Stimulated activated CD4-positive, alpha-beta T cell treated with anti-CD3 and anti-CD28 coated beads, Interleukin-4, amount 100 ng/mL, for 1 hour (primary cell): ENCODE measurements at places on chromosomes 2 and 18.

GRCh38 chr2:111030945-111031344, 89.8 kb upstream of the BCL2L11 start:
- DNase-seq = no peak

DNA sequence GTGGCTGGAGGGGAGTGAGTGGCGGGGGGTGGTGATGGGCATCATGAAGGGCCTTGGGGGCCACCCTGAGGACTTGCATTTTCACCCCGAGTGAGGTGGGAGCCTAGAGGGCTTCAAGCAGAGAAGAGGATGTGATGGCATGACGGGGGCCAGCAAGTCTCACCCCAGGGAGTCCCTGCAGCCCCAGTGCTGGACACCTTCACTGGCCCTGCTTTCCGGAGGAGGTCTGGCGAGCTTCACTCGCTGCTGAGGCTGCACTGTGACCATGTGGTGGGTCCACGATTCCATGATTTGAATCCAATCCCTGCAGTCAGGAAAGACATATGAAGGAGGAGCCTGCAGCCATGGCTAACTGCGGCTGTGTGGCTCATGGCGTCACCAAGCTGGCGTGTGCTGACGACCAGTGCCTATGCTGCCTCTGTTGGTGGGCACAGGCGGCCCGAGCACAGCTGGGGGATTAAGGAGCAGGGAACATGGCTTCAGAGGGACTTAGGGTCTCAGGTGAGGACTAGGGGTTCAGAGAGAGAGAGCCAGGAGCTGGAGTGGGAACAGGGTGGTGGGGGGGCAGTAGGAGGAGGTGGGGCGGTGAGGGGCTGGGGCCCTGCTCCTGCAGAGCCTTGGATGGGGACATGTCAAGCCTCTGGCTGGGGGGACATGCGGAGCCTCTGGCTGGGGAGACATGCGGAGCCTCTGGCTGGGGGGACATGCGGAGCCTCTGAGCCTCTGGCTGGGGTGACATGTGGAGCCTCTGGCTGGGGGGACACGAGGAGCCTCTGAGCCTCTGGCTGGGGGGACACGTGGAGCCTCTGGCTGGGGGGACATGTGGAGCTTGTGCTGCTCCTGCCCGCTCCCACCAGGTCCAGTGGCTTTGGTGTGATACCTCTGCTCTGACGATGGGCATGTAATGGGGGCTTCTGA, 3.6 kb downstream of the ZAP70 start:
- DNase-seq = no peak

- DNase-seq = no peak
Measured at GRCh38 chr2:164257742-164258141, 363.5 kb downstream of the GRB14 start.

GRCh38 chr2:204920776-204921175, 375.5 kb downstream of the PARD3B start:
- DNase-seq = no peak

DNA sequence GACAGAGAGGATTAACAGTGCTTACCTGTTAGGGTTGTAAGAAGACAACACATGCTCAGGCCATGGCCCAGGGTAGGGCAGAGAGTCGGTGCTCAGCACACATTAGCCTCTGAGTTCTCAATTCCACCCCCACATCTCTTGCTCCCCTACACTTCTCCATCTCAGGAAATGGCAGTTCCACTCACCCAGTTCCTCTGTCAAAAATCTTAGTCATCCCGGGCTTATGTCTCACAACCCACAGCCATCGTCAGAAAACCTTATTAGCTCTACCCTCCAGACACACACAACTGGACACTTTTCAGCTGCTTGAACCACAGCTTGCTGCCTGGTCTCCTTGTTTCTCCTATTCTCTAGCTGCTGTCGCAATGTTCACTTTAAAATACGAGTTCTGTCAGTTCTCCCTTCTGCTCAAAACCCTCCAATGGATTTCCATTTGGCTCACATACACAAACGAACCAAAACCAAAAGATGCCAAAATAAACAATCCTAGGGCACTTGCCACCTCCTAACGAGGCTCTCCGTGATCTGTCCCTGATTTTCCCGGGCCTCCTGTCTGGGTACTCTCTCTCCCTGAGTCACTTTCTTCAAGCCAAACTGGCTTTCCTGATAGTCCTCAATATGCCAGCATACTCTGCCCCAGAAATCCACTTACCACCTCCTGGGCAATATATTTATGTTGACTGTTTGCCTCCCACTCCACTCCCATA, 89.7 kb downstream of the KCTD1 start:
- DNase-seq = no peak

- DNase-seq = no peak
Measured at GRCh38 chr18:30730915-30731314, 311.6 kb downstream of the DSC3 start.
